ENCODE measurements at places on chromosomes 5 and 9.

GRCh38 chr5:36885566-36886485 lies 9.3 kb downstream of the NIPBL start:
- no peak for DNase-seq

- DNase-seq, result no peak
These were observed 32.2 kb upstream of the SLC12A7 start for GRCh38 chr5:1144089-1144488.

DNA sequence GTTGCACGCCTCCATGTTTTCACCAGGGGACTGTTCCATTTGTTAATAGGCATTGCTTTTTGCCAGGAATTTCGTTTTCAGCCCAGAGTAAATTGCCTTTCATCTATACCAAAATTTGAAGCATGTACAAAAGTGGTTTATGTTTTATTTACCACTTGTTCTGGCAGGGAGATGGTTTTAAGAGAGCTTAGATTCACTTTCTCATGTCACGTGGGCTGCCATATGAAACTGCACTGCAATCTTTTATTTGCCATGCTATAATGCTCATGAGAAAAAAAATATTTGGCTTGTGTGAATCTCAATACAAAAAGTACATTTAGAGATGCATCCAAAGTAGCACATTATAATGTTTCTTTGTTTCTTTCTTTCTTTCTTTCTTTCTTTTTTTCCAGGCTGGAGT lies 284.1 kb upstream of the GRIA1 start:
- no peak for DNase-seq

GRCh38 chr9:135189497-135189896 lies 102.0 kb downstream of the OLFM1 start:
- DNase-seq, result no peak

DNA sequence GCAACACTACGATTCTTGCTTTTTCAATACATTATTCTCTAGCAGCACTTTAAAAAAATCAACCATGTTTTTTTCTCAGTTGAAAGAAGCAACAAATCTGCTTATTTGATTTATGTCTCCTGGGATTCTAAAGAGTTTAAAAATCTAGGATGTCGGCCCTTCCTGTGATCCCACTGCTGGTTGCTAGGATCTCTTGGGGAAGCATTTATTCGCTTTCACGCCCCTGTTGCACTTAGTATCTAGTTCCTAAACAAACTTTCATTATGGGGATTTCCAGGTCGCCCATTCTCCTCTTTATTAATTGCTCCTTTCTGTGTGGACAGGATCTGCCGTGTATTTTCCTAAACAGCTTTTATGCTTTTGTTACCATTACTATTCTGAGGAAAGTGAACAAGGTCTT lies 313.5 kb downstream of the AGTPBP1 start:
- DNase-seq, result no peak

DNA sequence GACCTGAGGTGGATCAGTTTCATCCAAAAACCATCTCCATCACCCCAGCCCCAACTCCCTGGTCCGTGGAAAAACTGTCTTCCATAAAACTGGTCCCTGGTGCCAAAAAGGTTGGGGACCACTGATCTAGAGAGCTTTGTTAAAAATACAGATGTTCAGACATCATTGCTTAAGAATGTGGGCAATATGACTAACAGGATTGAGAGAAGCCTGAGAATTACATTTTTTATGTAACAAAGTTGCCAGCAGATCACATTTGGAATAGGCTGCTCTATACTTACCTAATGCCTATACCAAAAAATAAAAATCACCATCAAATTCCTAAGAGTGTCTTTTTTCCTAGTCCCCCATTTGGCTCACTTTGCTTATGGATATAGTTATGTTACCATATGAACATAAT lies 143.3 kb downstream of the RAPGEF6 start:
- DNase-seq, result no peak

GRCh38 chr5:129361441-129362025 lies 98.6 kb upstream of the ADAMTS19 start:
- DNase-seq, result no peak

DNA sequence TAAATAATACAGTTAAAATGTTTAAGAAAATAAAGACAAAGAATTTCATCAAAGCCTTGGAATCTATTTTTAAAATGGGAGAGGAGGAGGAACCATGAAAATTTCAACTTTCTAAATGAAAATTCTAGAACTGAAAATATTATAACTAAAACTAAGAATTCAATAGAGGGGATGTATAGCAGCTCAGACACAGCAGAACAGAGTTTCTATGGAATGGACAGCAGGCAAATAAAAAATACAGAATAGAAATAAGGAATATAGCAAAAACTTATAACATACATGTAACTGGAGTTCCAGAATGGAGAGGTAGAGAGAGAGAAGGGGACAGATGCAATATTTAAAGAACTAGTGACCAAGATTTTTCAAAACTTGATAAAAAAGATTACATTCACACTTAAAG lies 1.4 kb upstream of the RANBP17 start:
- no peak for DNase-seq

DNA sequence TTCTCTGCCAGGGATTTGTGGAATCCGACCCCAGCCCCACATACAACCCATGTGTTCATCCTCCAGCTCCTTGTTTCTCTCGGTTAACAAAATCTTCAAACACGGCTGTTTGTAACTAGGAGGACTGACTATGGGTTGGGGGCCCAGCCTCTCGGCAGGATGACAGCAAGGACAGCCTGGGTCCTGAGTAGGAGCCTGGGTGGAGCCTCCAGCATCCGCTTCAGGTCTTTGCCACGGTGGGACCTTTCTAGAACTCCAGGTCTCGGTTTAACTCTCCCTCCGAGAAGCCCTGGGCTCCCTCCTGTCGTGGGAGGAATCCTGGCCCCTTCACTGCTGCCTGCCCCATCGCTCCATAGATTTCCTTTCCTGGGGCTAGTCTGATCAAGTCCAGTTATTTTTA lies 248.5 kb downstream of the PBX3 start:
- no peak for DNase-seq

DNA sequence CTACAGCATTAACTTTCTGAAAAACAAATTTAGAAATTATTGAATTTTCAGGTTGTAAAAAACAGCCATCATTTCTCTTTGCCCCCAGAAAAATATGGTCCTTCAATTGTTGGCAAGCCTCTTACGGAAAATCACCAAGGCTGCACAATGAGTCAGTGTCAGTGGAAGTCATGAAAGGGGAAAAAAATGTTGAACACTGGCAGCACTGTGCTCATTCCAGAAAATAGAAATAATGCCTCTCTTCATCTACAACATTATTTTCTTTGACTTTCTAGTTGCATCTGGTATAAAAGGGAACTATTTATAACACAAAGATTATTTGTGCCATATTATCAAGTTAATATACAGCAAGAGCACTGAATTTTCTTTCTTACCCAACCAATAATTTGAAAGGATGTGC lies 26.7 kb upstream of the STK32A start:
- no peak for DNase-seq

- no peak for DNase-seq
These were observed 105.1 kb downstream of the INSYN2B start for GRCh38 chr5:169875091-169875728.

- no peak for DNase-seq
These were observed 61.5 kb downstream of the TSTD2 start for GRCh38 chr9:97571664-97572063.

GRCh38 chr9:138045541-138046490 lies 168.2 kb downstream of the CACNA1B start:
- DNase-seq, result no peak

DNA sequence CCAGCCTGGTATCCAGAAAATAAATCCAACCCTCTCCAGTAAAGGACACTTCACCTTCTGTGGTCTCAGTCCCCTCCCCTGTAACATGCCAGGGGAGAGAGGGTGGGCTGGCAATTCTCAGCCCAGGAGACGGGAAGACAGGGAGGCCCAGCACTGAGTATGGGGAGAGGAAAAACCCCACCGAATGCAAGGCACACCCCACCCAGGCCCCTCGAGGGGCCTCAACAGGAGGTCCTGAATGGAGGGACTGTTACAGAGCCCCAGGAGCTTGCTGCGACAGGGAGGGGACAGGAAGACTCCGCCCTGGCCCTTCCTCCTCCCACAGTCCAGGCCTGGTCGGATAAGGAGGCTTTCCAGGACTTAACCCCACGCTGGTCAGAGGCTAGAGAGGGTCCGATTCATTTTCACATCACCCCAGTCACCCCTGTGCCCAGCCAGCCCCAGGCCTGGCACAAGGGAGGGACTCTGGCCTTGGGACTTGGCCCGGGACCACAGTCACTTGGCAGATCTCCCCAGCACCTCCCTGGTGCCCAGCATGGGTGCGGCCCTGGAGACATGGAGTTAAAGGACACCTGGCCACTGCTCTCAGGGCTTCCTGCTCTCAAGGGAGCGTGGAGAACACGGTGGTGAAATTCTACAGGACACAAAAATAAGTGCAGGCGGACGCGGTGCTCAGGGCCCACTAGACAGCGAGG lies 44.9 kb upstream of the STXBP1 start:
- peak; percentile 75 for DNase-seq

DNA sequence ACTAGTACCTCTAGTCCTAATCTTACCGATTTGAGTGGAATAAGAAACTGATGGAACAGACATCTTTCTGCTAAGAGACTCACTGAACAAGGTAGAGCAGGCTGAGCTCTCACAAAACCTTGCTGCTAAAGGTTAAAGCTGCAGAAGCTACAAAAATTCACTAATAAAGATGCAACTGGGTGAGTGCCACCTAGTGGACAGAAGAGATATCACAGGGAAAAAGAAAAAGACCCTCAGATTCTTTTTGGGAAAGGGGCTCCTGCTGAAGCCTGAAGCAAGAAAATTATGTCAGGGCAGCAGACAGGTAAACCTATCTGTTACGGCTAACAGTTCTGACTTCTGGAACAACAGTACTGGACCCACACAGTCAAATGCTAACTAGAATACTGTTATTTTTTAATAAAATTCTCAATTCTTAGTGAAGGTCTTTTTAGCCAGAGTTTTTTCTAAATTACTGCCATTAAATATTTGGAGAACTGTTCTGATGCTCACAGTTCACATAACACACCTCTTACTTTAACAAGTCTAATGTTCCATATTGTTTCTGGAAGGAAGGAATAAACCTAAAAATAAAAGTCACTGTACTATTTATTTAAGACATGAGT lies 51.2 kb downstream of the DIAPH1 start:
- peak; percentile 26 for DNase-seq

GRCh38 chr9:92196909-92197308 lies 81.7 kb upstream of the SPTLC1 start:
- DNase-seq, result peak; percentile 16

DNA sequence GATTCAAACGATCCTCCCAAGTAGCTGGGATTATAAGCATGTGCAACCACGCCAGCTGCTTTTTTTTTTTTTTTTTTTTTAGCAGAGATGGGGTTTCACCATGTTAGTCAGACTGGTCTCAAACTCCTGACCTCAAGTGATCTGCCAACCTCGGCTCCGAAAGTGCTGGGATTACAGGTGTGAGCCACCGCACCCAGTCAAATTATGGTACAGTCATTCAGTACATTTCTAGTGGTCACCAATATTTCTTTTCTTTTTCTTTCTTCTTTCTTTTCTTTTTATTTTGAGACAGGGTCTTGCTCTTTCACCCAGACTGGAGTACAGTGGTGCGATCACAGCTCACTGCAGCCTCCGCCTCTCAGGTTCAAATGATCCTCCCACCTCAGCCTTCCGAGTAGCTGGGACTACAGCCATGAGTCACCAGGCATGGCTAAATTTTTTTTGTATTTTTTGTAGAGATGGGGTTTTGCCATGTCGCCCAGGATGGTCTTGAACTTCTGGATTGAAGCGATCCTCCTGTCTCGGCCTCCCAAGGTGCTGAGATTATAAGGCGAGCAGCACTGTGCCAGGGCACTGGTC lies 25.4 kb upstream of the DCP2 start:
- no peak for DNase-seq

DNA sequence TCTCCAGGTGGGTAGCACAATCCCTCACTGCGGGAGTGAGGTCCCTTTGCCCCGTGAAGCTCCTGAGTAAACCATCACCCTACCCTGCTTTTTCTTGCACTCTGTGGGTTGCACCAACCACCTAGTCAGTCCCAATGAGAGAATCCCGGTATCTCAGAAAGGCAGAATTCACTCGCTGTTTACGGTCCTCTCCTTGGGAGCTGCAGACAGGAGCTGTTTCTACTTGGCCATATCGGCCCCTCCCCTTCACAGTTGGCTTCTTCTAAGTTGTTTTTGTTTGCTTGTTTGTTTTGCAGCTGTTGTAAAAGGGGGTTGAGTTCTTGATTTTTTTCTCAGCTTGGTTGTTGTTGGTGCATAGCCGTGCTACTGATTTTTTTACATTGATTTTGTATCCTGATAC lies 237.0 kb upstream of the RASA1 start:
- DNase-seq, result no peak

DNA sequence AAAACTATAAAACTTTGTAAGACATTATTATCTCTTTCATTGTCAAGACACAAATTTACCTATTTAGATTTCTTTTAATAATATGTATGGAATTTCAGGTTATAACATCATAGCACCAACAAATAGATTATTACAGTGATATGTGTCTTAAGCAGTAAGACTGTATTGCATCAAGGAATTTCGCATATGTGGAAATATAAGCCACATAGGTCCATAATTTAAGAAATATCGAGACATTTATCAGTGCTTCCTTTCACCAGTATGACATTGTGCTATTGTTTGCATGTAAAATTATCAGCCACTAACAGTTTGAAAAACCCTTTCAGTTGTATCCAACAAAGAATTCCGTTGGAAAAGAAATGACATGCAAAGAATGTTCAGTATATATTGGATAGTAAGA lies 186.7 kb upstream of the RASA1 start:
- no peak for DNase-seq

- no peak for DNase-seq
These were observed 235.6 kb downstream of the RAB3C start for GRCh38 chr5:58818465-58818864.

- peak; percentile 83 for DNase-seq
These were observed at the start of gene AQP3 for GRCh38 chr9:33446946-33447798. AQP3 (minus strand) TSS chr9:33447593; CDS start chr9:33447530, 63 bp downstream.
